ENCODE measurements at places on chromosomes 5 and 9.

GRCh38 chr5:171427318-171428167 is 8.1 kb downstream of the FGF18 start:
- DNase-seq, result no peak

DNA sequence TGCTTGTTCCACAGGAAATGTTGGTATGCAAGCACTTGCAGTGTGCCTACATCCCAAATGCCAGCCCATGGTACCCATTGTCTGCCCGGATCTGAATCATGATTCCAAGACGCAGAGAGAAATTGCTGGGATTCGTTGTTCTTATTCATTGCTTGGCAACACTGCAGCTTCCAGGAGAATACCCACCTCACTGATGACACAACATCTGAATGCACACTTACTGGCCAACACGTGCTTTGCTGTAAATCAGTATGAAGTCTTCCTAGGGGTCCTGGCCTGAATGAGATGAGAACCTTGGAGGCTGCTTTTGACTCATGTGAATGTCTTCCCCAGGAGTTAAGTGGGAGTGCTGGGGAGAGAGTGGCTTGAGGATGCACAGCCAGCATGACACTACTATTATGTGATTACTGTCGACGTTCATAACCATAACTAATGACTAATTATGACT is 11.6 kb downstream of the SRD5A1 start:
- DNase-seq, result no peak

DNA sequence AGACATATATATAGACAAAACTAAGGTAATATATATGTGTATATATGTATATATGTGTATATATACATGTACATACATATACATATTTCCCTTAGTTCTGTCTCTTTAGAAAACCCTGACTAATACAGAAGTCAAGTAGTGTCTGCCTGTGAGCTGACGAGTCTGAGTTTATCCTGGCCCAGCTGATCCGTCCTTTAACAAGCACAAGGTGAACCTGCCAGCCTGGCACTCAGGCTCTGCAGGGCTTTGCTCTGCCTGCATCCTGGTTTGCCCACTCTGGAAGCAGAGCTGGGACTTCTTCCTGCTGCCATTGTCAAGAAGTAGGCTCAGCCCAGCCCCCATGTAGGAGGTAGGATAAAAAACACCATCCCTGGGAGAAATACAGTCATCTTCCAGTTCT is 388.0 kb downstream of the ICE1 start:
- no peak for DNase-seq

DNA sequence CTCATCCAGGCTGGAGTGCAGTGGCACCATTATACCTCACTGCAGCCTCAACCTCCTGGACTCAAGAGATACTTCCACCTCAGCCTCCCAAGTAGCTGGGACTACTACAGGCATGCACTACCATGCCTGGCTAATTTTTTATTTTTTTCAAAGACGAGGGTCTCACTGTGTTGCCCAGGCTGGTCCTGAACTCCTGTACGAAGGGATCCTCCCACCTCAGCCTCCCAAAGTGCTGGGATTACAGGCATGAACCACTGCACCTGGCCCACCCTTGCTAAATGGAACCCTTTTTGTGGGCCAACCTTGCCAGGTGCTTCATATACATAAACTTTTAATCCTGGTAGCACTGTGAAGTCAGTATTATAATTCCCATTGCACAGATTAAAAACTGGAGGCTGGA is 1.0 kb downstream of the GRHPR start:
- no peak for DNase-seq

- no peak for DNase-seq
Observed at GRCh38 chr9:118784033-118784432, 585.2 kb downstream of the BRINP1 start.

DNA sequence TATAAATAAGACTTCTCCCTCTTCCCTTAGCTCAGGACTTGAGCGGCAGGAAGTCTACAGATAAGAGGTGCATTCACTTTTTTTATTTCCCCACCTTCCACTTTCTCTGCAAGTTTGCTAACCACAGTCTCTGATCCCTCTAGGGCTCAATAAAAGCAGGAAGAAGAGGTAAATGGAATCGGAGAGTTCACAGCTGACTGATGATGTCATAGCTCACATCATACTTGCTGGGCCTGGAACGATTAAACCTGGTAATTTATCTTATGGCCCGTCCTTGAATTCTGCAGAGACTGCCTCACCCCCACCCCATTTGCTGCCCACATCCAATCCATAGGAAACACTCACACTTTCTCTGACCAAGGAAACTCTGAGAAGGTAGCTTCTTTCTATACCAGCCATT is 62.9 kb downstream of the DRD1 start:
- DNase-seq, result no peak

GRCh38 chr5:161850491-161850890 is 2.6 kb downstream of the GABRA1 start:
- DNase-seq, result no peak

GRCh38 chr5:33261305-33261704 is 179.5 kb upstream of the TARS1 start:
- no peak for DNase-seq

GRCh38 chr5:61801174-61801573 is 469.1 kb downstream of the ZSWIM6 start:
- no peak for DNase-seq

Measured in NCI-H1436 (cell line).